ENCODE measurements at places on chromosomes 5 and 9.

DNA sequence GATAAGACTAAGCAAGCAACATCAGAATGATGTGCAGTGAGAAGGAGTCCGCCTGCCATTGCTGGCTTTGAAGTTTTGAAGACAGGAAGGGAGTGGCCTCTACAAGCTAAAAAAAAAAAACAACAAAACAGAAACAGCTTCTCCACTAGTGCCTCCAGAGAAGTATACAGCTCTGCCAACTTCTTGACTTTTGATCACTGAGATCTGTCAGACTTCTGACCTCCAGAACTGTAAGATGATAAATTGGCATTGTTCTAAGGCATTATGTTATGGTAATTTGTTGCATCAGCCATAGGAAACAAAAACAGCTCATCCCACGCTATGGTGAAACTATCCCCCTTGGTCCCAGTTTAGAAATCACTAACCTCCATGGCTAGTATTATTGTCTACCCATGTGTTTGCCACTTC lies 131.0 kb upstream of the VCAN start:
- peak; percentile 14 for DNase-seq

- DNase-seq, result no peak
These were observed 209.2 kb downstream of the DIRAS2 start for GRCh38 chr9:90433398-90433941.

DNA sequence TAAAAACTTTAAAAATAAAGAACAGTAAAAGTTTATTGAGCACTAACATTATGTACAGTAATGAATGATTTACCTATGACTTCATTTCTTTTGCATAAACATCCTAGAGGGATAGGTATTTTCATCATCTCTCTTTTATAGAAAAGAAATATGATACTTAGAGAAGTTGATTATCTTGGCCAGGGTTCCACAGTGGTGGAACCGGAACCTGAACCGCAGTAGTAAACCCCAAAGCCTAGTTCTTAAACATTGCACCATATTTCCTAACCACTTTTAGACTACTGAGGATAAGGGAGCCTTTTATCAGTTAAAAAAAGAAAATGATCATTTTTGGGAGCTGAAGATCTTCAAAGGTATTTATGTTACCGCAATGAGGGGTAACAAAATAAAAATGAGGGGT lies 205.7 kb upstream of the SGCD start:
- DNase-seq, result no peak

DNA sequence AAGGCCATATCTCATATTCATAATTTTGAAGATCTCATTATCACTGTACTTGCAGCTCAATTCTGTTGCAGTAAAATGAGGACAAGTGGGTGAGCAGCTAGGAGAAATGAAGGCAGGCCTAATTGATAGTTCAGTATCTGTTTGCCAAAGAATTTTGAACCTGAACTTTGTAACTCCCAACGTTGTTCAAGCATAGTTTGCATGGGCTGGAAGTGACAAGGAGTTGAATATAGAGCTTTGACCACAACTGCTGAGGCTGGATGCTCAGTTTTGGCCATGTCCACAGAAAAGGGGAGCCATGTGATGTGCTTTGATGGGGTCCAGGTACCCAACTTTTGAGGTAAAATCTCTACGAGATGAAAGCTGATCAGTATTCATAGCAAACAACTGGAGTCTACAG lies 177.5 kb downstream of the NXNL2 start:
- DNase-seq, result no peak

DNA sequence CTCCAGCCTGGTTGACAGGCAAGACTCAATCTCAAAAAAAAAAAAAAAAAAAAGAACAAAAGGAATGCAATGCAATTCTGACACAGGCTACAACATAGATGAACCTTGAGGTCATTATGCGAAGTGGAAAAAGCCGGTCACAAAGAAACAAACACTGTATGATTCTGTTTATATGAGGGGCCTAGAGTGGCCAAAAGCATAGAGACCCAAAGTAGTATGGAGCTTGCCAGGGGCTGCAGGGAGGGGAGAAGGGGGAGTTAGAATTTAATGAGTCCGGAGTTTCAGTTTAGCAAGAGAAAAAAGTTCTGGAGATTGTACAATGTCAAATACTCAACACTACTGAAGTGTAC lies 33.2 kb upstream of the ASS1 start:
- no peak for DNase-seq

- DNase-seq, result no peak
These were observed 384.2 kb upstream of the RPS23 start for GRCh38 chr5:82662340-82662739.

DNA sequence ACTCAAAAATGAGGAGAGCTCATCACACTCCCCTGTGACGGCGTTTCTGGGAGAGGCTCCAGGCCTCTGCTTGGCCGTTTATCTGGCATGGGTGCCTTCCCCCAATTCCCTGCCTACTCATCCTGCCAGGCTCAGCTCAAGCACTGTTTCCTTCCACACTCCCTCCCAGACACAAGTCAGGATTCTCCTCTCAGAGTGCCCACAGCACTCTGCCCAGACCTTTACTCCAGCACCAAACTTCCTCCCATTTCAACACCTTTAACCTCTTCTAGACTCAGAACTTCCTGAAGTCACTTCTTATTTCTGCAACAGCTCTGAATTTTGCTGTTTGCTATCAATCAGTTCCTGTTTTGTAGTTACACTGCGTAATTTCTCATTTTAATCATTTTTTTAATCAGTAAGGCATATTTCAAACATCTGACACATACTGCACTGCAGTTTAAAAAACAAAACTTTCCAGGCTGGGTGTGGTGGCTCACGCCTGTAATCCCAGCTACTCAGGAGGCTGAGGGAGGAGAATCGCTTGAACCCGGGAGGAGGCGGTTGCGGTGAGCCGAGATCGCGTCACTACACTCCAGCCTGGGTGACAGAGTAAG lies 16.0 kb downstream of the TRMO start:
- DNase-seq, result peak; percentile 58

DNA sequence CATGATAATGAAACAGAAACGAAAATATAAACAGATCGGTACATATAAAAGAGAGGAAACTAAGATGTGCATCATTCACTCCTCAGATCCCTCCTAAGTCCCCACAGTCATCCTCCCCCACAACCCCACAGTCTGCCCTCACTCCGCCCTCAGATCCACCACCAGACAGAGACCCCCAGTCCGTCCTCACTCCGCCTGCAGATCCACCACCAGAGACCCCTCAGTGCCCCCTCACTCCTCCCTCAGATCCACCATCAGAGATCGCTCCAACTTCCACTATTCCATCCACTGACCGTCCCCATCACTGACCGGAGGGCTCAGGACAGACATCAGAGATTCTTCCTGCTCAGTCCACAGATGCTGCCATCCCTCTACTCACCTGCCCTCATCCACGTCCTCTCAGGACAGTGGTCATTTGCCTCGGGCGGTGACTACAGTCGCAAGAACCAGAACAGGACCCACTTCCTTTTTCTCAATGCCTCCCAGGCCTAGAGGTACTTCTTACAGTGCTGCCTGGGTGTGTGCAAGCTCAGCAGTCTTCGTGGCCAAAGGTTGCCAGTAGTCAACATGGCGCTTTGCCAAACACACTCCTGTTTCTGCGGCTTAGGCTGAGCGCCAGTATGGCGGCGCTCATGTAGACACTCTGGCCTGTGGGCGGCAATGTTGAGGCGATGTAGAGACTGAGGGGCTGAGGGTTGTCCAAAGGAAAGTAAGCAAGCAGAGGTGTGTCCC lies 8.3 kb upstream of the SPATA31C1 start:
- no peak for DNase-seq

DNA sequence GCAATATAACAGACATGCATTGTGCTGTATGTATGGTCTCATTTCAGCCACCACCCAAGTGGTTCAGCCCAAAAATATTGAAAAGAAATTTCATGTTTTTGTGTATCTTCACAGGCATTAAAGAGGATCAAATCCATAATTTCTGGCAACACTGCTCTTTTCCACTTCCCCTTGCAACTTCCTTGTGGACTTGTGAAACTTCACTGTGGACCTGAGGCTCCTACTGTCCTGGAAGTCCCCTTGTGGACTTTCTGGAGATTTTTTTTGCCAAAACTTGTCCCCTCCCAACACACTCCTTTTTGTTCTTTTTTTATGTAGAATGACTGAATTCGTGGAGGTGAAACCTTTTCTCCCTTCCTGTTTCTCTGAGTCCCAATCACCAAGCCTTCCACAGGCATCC lies 14.3 kb downstream of the OTULINL start:
- DNase-seq, result no peak

DNA sequence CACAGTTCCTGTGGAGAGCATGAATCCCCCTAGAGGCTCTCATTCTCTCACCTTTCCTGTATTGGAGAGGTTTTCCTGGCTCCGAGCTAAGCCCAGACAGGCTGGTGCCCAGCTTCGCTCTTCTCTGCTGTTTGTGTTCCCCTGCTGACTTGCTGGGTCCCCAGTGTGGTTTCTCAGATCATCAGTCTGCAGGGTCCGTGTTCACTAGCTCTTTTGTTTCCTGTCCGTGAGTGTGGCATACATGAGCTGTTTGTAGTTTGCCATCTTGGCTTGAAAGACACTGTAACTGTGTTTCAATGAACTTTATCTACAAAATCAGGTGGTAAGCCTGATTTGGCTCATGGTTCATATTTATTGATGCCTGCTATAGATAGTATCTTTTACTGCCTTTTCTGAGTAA lies 23.8 kb downstream of the LOX start:
- no peak for DNase-seq

DNA sequence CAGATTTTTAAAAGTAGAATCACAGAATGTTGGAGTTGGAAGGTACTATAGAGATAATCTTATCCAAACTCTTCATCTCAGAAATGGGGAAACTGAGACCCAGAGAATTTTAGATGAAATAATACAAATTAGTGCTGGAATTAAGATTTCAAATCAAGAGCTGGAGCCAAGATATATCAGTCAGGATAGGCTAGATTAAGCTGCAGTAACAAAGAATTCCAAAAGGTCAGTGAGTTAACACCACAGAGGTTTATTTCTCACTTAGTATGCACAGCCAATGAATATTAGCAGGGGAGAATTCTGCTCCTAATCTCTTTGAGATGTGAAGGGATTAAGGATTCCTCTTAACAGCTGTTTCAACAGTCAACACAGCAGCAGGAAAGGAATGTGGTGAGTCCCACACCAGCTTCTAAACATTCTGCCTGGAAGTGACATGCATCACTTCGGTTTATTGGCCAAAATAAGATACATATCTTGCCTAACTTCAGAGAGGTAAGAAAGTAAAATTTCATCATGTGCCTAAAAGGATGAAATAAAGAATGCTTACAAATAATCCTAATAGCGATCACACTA lies 136.8 kb downstream of the FRMD3 start:
- no peak for DNase-seq

DNA sequence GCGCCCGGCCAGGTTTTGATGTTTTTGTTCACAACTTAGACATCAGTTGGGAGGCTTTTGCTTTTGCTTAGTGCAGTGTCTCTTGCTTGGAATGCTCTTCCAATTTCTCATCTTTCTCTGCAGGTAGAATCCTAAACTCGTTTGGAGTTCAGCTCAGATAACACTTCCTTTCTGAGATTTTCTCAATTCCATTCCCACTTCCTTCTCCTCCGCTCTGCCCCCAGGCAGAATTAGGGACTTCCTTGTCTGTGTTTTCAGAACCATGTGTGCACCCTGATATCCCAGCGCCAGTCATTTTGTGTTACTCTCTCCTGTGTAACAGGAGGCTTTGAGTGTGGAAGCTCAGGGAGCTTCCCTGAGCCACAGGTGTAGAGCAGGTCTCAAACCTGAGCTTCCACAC lies 171.0 kb downstream of the INSYN2B start:
- DNase-seq, result no peak

GRCh38 chr9:35816708-35817107 lies 1.9 kb upstream of the HINT2 start:
- no peak for DNase-seq

DNA sequence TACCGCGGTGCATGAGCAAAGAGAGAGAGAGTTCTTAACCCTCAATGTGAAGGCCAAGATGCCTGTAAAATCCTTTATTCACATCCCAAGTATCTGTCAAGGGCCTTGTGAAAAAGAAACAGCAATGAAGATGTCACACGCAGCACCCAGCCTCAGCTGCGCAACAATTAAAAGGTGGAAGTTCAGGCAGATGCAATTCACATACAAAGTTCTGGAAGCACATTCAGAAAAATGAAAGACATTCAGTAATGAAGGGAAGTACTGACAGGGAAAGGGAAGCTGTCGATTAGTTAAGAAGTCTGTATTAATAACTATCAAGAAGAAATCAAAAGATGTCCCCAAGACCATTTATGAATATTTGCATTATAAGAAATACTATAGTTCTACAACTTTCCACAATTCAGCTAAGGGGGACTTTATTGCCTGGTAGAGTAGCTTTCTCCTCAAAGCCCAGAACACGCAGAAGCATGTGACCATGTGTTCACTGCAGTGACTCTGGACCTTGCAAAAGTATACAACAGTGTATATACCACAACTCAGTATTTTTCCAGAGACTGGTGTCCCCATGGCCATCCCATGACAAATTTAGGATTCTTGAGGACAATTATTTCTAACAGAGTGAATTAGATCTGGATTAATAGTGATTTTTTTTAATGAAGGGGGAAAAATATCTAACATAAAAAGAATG lies 137.5 kb downstream of the CDK5RAP2 start:
- DNase-seq, result no peak

DNA sequence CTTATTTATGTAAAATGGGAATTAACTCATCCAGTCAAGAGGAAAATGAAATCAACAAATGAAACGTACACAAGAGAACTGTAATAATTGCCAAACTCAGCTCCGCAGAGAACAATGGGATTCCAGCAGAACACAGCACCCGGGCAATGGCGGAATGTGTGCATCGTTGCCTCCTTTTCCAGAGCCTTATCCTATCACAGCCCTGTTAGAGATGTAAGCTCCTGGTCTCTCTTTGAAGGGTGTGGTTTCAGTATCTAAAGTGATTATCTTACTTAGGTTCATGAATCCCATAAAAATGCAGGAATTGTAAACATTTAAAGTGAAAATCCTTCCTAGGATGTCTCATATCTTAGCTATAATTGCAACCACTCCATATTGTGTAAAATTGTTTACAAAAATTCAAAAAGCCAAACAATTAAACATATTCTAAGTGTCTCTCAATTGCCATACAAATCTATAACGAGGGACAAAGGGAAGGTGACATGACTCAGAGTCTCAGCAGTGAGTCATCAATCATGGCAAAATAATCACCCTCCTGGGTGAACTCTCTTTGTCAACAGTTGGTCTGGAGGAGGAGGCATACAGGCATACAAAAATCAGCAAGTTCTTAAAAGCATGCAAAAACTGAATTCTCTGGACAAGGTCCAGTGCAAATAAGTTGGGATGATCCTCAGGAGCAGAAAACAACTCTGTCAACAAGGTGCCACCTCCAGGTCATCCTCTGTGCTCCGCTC lies 22.6 kb downstream of the SEMA5A start:
- no peak for DNase-seq

DNA sequence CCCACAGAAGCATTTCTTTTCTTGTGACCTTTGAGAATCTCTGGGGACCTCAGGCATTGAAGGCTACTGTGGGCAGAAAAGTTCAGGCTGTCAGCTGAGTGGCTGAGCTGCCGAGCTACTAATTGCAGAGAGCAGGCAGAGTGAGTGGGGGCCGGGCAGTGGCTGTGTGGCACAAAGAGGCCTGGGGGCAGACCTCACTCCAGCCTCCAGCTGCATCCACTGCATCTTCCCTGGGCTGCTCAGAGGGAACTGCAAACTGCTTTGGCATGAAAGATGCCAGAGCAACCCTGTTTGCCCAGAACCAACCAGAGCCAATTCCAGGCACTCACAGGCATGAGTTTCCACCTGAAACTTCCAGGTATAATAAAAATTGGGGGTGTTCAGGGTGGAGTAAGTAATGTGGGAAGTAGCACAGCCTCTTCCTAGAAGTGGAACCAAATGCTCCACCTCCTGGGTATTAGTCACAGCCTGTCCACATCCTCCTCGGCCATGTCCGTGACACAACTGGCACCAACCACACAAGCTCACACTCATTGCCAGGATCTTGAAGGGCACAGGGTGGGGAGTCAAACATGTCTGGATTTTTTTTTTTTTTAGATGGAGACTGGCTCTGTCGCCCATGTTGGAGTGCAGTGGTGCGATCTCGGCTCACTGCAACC lies 548.9 kb downstream of the BNC2 start:
- no peak for DNase-seq
